ENCODE measurements at places on chromosomes 7 and 10.

DNA sequence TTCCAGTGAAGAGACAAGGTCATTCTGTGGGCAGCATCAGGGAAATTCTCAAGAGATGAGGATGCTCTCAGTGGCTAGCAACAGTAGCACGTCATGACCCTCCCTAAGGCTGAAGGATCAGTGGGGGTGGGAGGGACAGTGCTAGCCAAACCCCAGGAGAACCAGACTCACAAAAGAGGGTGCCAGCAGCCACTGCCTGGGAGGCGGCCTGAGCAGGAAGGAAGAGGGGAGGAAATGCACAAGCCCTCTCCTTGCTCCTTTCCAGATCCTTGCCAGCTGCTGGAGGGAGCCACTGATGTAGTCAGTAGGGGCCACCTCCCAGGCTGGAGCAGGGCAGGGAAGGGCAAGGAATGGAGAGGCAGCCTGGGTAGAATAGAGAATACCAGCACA is 302.7 kb downstream of the RPS24 start:
- no peak for DNase-seq

DNA sequence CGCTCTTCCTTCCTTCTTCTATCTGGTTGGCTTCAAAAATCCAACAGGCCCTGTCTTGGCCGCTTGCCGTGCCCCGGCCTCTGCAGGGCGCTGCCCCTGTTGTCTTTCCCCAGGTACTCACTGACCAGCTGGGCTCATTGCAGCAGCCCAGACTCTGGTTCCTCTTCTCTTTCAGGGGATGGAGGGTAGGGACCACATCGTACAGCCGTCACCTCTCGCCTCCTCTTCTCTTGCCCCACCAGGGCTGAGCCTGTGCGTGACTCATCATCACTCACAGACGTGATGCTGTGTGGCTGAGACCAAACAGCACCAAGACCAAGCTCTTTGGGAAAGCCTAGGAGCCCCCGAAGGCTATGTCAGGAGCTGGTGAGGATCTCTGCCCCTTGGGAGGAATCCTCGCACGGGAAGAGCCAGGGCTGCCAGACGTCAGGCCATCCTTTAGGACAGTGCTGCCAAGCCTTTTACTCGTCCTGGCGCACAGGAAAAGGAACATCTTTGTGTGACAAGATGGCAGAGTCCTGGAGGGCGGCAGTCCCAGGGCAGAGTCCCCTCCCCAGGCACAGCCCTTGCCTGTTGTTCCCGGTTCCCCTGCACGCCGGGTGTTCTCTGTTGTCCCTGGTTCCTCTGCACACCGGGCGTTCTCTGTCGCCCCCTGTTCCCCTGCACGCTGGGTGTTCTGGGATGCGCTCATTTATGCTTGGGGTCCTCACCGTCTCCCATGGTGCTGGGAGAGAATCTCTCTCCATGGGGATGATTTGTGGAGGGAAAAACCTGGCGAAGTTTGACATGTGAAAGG is 188.5 kb upstream of the SHH start:
- no peak for DNase-seq

GRCh38 chr10:114711869-114712250 is 53.8 kb upstream of the ABLIM1 start:
- DNase-seq: no peak

DNA sequence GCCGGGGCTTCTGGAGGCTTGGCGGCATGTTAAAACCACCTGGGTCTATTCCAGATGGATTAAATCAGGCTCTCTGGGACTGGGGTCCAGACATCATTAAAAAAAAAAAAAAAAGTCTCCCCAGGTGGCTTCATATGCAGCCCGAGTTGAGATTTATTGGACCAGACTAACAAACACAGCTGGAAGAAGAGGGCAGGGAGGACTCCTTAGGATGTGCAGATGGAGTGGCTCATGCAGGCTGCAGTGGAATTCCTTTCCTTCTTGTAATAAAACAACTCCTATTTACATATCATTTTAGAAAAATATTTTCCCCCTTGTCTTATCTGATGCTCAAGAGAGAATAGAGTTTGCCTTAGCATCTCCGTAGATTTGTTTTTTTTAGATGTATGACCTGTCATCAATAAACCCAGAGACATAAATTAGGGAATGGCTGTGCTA is 238.1 kb downstream of the CAMK1D start:
- no peak for DNase-seq

GRCh38 chr10:12945690-12946359 is 55.7 kb downstream of the CCDC3 start:
- DNase-seq: no peak

DNA sequence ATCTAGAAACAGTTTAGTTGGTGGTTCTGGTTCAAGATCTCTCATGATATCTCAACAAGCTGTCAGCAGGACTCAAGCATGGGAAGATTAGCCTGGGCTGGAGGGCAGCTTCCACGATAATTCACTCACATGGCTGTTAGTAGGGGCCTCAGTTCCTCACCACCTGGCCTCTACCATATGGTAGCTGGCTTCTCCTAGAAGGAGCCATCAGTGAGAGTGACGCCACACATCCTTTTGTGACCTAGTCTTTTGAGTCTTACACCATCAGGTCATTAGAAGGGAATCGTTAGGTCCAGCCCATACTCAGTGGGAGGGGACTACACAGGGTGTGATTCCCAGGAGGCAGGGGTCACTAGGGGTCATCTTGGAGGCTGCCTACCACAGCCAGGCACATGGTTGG is 239.3 kb upstream of the PLPP4 start:
- no peak for DNase-seq

DNA sequence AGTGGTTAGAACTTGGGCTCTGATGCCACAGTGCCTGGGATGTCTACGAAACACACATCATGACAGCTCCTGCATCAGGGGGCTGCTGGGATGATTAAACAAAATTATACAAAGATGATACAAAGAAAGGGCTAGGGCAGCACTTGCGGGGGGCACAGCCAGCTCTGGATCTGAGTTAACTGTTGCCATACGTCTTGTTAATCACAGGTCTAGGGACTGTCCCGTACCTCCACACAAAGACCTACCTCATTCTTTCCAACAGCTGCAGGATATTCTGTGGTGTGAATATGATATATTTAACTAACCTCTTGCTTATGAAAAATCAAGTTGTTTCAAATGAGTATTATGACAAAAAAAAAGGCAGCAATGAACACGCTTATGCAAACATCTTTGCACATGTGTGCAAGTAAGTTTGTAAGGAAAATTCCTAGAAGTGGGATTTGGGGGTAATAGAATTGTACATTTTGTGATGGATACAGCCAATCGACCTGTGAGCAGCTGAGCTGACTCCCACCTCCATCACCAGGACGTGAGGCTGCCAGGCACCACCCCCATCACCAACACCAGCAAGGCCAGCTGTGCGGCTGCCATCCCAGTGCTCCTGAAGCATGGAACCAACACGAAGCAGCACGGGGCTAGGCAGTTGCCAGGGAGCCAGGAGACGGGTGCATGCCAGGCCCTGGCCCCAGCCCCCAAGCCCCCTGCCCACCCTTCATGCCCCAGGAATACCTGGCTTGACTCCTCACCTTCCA is 23.5 kb downstream of the PTPRN2 start:
- DNase-seq: no peak

DNA sequence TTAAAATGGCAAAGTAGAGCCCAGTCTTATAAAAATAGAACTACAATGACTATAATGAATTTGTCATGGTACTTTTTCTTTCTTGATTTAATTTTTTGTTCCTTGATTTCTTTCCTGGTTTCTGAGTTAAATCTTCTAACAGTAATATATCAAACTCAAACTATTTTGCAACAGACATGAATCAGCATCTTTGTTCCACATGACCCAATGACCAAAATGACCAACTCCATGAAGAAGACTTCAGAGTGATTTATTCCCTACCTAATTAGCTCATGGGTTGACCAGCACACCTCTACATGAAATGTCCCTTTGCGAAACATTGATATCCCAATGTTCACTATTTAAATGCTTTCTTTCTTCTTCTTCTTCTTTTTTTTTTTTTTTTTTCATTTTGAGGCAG is 30.9 kb downstream of the NMT2 start:
- no peak for DNase-seq

- DNase-seq: peak; percentile 92
Measured at GRCh38 chr7:92633211-92633906, 43.2 kb upstream of the FAM133B start.

GRCh38 chr10:132723330-132723970 is 62.5 kb downstream of the NKX6-2 start:
- no peak for DNase-seq

- DNase-seq: no peak
Measured at GRCh38 chr10:50550291-50550839, 73.4 kb downstream of the SGMS1 start.

- DNase-seq: no peak
Measured at GRCh38 chr10:66772548-66773471, 153.0 kb upstream of the LRRTM3 start.

- no peak for DNase-seq
Measured at GRCh38 chr10:125146791-125147579, 13.4 kb downstream of the CTBP2 start.

DNA sequence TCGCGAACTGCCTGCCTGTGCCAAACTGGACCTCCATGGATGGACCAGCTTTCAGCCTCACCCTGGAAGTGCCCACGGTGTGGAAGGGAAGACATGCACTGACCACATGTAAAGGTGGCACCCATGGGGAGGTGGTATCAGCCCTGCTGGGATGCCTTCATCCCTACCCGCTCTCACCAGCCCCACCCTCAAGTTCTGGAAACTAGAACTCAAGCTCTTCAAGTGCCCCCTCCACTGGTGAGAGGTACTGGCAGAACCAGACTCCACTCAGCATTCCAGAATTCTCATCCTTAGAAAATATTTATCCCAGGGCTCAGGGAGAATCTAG is 5.9 kb downstream of the ZNF488 start:
- DNase-seq: no peak

- no peak for DNase-seq
Measured at GRCh38 chr10:35017608-35018007, 72.5 kb downstream of the CUL2 start.

GRCh38 chr10:62580396-62580795 is 206.2 kb downstream of the ZNF365 start:
- no peak for DNase-seq

DNA sequence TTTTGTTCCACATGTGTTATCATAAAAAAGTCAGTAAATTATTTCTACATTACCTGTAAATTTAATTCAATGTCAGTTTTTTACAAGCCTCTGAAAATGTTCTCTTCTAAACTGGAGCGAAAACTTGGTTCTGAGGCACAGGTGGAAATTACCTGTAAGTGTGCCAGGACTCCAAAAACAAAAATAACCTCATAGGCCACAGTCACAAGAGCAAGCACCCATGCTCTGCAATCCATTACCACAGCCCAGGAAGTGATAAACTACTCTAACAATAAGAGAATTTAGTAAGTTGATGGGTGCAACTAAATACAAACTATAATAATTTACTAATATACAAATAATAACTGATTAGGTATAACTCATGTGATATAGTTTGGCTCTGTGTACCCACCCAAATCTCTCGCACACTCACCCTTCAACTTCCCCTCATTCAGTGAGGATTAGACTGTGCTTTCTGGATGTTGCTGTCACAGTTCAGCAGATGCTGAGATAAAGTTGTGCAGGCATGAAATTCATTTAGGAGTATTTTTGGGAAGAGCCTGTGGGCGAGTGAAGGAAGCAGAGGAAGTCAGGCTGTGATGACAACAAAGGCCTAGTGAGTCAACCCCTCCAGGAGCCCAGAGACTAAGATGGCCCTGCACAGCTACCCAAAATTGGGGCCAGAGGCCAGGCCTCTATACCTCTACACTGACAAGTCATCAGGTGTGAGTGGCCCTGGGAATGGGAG is 16.3 kb upstream of the GIMAP6 start:
- DNase-seq: no peak

DNA sequence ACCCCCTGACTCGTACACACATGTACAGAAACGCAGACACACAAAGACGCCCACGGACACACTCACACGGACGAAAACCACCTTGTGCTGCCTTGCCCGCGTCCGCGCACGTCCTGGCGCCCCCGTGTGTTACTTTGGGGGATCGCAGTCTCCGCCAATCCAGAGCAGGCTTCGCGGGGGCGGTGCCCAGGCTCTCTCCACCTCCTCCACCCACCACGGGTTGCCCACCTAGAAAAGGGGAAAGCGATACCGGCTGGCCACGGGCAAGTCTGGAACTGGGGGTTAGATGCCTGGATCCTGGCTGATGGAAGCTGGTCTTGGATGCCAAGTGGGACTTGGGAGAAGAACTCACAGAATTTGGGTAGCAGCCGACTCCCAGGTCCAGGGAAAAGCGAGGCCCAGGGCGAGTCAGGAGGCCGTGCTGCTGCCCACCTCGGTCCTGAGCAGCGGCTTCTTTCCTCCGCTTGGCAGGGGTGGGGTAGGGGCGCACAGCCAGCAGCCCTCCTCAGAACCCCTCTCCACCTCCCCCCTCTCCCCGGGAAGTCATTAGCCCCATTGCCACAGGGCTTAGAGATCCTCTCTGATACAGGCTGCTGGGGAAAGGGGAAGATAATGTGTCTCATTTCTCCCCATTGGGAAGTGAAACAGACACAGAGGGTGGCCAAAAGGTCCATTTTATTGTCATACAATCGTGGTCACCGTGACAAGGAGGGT is 4.6 kb upstream of the VGF start:
- peak; percentile 78 for DNase-seq

- no peak for DNase-seq
Measured at GRCh38 chr10:3014968-3015367, 52.4 kb upstream of the PFKP start.

DNA sequence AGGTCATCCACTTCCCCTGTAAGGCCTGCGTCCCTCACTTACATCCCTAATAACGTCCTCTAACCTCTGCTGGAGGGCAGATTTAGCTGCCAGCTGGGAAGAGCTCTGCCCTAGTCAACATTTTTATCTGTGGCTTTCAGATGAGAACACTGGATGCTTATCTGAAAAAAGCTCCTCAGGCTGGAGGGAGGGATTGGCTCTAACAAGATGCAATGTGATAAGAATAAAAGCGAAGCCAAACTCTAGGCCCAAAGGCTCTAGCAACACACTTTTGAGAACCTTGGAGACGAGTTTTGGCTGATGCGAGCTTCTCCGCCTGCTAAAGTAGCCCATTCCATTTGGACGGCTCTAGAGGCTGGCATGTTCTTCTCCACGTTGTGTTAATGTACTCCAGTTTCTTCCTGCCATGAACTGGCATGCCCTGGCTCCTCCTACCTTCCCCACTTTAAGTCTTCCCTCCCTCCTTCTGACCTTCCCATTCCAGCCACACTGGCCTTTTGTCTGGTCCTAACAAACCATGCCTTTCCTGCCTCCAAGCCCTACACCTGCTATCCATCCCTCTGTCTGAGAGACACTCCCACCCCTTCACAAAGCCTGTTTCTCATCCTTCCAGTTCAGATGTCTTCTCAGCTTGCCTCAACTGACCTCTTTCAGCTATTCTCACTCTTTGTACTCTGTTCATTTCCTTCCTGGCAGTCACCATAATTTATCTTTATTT is 62.5 kb upstream of the ATRNL1 start:
- DNase-seq: no peak

- no peak for DNase-seq
Measured at GRCh38 chr7:106836816-106837215, 28.3 kb upstream of the PIK3CG start.
